ENCODE measurements at places on chromosomes 7 and 10. TPM values are rescaled to one million over a fixed set of nuclear protein-coding genes. Genes with fewer than 3 reads are reported as not detected.

The UBTD1 gene
- 63.4 TPM for total RNA-seq

The ING3 gene
- total RNA-seq, result 15.2 TPM

The SPDYE1 gene
- not detected for total RNA-seq

The RASA4B gene
- total RNA-seq, result 8.2 TPM

The A1CF gene
- not detected for total RNA-seq

The TFEC gene
- total RNA-seq, result 15.4 TPM

The DOCK4 gene
- 120 TPM for total RNA-seq

The PRLHR gene
- total RNA-seq, result not detected

The TSPAN33 gene
- total RNA-seq, result 1.2 TPM

The COL26A1 gene
- total RNA-seq, result 0.20 TPM

The PILRA gene
- 26.4 TPM for total RNA-seq

The PGAM2 gene
- 0.91 TPM for total RNA-seq

The STRIP2 gene
- 1.9 TPM for total RNA-seq

The MMP21 gene
- 0.69 TPM for total RNA-seq

The OR9A2 gene
- total RNA-seq, result not detected

The CRPPA gene
- 3.0 TPM for total RNA-seq

The STEAP1 gene
- total RNA-seq, result 3.1 TPM

The SLC29A4 gene
- 0.39 TPM for total RNA-seq

The FAM241B gene
- 7.7 TPM for total RNA-seq

The RHEB gene
- total RNA-seq, result 105 TPM

The MEST gene
- 17.8 TPM for total RNA-seq

The SUPV3L1 gene
- total RNA-seq, result 47.1 TPM

The ZPBP gene
- total RNA-seq, result not detected

The CDK6 gene
- total RNA-seq, result 25.1 TPM

The LFNG gene
- 30.6 TPM for total RNA-seq

The NUPR2 gene
- not detected for total RNA-seq

The TMEM236 gene
- total RNA-seq, result 4.6 TPM

The CHST12 gene
- total RNA-seq, result 35.9 TPM

The MMRN2 gene
- total RNA-seq, result 19.9 TPM

The EVX1 gene
- total RNA-seq, result not detected

The CXCL12 gene
- 61.6 TPM for total RNA-seq

The SPDYE8 gene
- not detected for total RNA-seq

The CNTNAP2 gene
- 0.44 TPM for total RNA-seq

The BRI3 gene
- 142 TPM for total RNA-seq

The ENTPD1 gene
- 18.0 TPM for total RNA-seq

The AVL9 gene
- total RNA-seq, result 33.9 TPM

The CPN1 gene
- not detected for total RNA-seq

The TMEM120A gene
- total RNA-seq, result 40.5 TPM

The CFAP58 gene
- 11.0 TPM for total RNA-seq

The NPY4R gene
- total RNA-seq, result not detected

The MASTL gene
- 10.4 TPM for total RNA-seq

The NODAL gene
- total RNA-seq, result not detected

The MYO1G gene
- 51.3 TPM for total RNA-seq

The GHRHR gene
- total RNA-seq, result not detected

The RAPGEF5 gene
- 206 TPM for total RNA-seq

The C7orf57 gene
- 15.5 TPM for total RNA-seq

Data from upper lobe of left lung (tissue), 6 donors.